Amygdala (tissue), 56 donors: ENCODE measurements at places on chromosomes 11 and 22.

DNA sequence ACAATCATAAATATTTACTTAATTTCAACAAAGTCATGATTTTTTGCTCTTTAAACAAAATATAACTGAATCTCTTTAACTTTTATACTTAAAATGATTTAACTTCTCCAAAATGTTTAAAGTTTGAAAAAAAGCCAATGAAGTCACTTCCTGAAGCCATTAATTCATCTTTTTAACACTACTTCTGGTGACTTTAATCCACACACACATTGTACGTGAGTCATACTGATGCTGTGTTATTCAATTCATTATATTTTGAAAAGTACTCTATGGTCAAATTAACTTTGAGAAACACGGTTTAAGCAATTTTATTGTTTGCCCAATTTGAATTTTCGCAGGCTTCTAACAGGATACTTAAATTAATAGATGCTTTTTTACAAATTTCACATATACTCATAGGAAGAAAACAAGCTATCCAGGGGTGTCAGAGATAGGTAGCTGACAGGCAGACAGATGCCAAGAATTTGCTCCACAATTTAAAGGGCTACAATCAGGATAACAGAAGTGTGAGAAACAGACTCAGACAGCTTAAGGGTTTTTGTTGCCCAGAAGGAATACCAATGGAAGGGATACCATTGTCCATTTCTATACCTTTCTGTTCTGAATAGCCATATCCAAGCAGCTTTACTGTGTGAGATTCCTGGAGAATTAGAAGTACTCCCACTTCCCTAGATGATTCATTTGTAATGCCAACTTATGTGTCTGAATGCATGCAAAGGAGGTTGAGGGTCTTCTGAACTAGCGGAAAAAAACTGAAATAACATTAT is 118.4 kb downstream of the RBFOX2 start:
- DNase-seq: no peak

GRCh38 chr11:9726321-9727022 is 62.6 kb downstream of the SWAP70 start:
- no peak for DNase-seq

DNA sequence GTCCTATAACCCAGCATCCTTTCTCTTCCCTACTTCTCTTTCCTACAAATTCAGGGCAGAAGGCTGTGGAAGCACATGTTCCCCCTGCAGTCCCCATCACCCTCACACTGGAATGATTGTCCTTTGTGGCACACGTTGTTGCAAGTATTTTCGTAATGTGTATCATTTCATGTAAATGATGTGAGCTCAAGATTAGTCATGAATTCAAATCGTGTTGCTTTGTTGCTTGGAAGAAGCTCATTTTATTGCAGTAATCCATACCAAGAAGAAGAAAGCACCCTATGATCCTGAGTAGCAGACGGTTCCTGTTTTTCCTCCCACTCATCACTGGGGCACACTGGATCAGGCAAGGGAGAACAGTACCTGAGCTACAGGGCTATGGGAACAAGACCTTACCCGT is 173.4 kb downstream of the NCAM1 start:
- no peak for DNase-seq

GRCh38 chr11:64296830-64297698 is 3.1 kb upstream of the CATSPERZ start:
- no peak for DNase-seq

DNA sequence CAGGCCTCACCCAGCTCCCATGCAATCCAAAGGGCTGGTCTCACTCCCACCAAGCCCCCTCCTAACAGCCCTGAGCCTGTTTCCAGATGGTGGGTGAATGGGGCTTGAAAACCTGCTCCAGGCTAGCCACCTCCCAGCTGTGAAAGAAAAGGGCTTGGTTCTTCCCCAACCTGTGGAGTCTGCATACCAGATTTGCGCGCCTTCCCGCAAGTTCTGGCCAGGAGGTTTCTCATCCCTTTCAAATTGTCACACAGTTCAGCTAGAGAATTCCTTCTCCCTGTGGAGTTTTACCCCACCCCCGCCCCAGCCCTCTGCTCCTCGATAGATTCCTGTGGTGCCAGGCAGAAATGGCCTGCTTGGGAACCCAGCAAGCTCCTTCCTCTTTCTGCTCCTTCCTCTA is 734.6 kb upstream of the FAT3 start:
- no peak for DNase-seq

DNA sequence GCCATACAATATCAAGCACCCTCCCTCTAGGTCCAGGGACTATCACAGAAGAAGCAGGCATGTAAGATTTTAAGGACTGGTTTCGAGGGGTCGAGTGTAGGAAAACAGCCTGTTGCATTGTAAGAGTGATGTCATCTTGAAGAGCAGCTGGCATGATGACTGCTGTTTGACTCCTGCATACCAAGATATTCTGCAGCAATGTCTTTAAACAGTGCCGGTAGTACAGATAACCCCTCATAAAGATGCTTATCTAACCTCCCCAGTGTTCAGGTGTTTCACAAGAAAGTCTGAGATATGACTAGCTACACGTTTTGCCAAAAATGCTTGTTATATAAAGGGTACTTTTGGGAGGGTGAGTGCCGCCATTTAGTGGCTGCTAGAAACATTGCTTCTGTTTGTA is 12.0 kb downstream of the FAM111A start:
- no peak for DNase-seq

DNA sequence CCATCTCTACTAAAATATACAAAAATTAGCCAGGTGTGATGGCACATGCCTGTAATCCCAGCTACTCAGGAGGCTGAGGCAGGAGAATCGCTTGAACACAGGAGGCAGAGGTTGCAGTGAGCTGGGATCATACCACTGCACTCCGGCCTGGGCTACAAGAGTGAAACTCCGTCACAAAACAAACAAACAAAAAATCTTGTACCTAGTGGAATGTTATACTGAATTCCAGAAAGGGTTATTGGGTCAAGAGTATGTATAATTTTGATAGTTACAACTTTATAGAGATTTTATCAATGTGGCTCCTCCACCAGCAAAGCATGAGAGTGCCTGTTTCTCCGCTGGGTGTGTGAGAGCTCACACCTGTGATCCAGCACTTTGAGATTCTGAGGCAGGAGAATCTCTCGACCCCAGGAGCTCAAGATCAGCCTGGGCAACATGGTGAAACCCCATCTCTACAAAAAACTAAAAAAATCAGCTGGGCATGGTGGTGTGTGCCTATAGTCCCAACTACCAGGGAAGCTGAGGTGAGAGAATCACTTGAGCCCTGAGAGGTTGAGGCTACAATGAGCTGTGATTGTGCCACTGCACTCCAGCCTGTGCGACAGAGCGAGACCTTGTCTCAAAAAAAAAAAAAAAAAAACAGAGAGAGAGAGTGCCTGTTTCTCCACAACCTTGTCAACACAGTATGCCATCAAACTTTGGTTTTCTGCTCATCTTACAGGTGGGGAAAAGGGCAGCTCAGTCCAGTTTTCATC is 12.7 kb upstream of the FOLR1 start:
- DNase-seq: no peak

DNA sequence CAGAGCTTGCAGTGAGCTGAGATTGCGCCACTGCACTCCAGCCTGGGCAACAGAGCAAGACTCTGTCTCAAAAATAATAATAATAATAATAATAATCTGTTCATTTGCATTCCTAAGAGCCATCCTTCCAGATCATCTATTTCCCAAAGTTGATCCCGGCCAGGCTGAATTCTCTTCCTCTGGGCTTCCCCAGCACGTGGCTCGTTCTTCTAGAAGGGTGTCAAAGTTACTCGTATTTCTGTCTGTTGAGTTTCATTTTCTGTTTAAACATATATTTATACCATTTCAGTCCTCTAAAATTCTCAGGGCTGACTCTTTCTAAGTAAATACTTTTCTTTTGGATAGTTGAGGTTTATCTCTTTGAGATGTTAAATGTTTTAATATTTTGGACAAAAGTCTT is 4.8 kb upstream of the JHY start:
- no peak for DNase-seq

- DNase-seq: no peak
These were observed 107.4 kb downstream of the MORC2 start for GRCh38 chr22:30861131-30861530.

- no peak for DNase-seq
These were observed 352.8 kb upstream of the NARS2 start for GRCh38 chr11:78927511-78927910.

- no peak for DNase-seq
These were observed 63.4 kb downstream of the LRP5 start for GRCh38 chr11:68375766-68376165.

GRCh38 chr11:69108030-69108429 is 47.7 kb upstream of the SMIM38 start:
- no peak for DNase-seq

GRCh38 chr11:70077411-70078094 is 564 bp upstream of the ANO1 start:
- DNase-seq: no peak

DNA sequence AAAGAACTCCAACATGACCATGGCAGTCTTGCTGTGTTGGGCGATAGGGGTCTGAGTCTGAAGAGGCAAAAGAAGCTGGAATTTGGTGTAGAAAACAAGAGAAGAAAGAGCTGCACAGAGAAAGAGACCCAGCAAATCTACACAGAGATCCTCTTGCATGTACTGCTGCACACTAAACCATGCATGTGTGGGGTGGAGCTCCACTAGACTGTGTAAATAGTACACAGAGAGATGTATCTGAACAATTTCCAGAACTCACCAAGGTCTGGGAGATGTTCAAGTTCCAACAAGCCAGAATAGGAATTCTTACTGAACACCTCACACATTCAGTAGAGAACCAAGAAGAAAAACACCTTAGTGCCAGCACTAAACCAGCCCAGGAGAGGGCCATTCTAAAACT is 42.3 kb downstream of the CSF2RB start:
- DNase-seq: no peak

GRCh38 chr11:12117611-12118010 is 7.2 kb downstream of the MICAL2 start:
- no peak for DNase-seq

GRCh38 chr11:111691741-111692140 is 74.4 kb downstream of the PPP2R1B start:
- no peak for DNase-seq

GRCh38 chr22:25235547-25236290 is 16.3 kb downstream of the CRYBB2 start:
- peak; percentile 18 for DNase-seq

DNA sequence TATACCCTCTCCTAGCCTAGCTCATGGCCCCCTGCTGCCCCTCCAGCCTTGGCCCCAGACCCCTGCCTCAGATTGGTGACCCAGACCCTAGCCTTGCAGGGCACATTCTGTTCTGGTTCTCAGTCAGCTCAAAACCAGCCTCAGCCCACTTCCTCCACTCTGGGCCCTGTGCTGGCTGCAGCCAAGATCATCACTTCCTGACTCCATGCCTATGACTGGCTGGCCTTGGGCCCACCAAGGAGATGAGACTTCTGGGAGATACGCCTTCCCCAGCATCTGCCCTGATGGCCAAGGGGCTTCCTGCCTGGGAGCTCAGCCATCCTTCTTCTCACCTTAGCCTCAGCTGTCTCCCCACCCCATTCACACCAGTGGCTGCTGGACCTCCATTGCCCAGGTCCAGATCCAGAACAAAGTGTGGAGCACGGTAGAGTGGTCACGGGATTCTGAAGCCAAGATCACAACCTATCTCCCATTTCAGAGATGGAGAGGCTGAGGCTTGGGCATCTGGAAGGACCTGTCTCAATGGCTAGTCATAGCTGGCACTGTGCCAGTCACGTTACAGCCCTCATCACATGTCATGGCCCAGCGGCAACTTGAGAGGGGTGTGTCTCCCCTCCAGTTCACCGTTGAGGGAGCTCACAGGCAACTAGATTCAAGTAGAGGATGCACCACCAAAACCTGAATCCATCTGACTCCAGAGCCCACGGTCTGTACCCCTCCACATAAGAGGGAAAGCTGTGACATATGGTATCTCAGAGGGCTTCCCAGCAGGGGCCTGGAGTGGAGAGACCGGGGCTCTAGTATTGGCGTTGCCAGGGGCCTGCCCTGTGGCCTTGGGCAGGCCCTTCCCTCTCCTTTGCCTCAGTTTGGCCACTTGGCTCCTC is 43.0 kb upstream of the KLHL35 start:
- no peak for DNase-seq

DNA sequence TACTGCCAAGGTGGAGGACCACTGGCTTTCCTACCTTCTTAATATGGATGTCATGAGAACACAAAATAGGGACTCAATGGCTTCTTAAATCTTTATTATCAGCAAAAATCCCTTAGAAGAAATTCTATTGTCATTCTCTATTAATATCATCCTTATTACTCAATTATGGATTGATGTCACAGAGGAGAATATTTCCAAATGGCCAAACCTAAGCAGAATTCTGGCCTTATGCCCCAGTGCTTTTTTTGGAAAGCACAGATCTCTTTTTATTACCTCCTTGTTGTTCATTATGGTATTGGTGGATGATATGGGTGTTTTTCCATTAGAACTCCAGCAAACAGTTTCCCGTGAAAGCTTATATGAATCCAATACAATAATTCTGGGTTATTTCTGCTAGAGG is 9.9 kb downstream of the CRTAM start:
- DNase-seq: no peak

DNA sequence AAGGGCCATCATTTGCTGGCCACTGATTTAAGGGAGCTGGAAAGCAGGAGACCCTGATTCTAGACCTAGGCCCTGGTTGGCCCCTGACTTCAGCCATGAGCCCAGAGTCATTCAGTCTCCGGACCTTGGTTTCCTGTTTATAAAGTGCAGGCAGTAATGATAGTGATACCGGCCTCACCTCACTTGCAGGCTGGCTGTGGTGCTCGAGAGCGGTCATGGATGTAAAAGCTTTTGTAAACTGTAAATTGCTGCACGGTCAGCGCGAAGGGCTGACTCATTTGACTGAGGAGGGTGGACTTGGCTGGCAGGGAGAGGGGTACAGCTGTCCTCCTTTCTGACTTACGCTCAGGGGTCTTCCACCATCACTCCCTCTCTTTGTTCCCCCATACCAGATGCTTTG is 37.4 kb downstream of the FBLN1 start:
- no peak for DNase-seq

DNA sequence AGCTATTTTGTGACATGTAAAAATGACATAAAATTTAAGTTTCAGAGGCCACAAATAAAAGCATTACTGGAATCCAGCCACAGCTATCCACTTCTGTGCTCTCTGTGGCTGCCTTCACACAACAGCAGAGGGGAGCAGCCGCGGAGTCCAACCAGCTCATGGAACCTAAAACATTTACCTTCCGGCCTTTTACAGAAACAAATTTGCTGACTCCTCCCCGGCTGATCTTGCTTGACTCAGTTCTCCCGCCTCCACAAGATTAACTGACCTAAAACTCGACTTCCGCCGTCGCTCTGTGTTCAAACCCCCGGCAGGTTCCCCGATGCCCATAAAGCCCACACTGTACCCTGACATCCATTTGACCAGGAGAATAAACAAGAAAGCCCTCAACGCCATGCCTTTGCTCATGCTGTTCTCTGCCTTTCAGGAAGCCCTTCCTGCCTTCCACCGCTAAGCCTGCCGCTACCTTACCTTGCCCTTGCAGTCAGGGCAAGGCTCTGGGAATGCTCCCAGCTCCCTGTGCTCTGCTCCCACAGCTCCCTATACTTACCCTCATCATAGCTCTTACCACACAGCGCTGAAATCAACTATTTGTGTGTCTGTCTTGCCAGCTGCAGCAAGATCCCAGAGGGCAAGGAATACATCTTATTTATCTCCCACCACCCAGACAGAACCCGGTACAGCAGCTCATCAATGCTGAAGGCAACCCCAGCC is 35.4 kb downstream of the MICAL3 start:
- no peak for DNase-seq
